Renal cortex interstitium (tissue), 15 donors: ENCODE measurements at places on chromosomes 11 and 22.
A peak's percentile ranks its signal among the peaks of the same experiment; 100 is the strongest.

GRCh38 chr11:29518389-29519174, 498.2 kb downstream of the KCNA4 start:
- no peak for DNase-seq

DNA sequence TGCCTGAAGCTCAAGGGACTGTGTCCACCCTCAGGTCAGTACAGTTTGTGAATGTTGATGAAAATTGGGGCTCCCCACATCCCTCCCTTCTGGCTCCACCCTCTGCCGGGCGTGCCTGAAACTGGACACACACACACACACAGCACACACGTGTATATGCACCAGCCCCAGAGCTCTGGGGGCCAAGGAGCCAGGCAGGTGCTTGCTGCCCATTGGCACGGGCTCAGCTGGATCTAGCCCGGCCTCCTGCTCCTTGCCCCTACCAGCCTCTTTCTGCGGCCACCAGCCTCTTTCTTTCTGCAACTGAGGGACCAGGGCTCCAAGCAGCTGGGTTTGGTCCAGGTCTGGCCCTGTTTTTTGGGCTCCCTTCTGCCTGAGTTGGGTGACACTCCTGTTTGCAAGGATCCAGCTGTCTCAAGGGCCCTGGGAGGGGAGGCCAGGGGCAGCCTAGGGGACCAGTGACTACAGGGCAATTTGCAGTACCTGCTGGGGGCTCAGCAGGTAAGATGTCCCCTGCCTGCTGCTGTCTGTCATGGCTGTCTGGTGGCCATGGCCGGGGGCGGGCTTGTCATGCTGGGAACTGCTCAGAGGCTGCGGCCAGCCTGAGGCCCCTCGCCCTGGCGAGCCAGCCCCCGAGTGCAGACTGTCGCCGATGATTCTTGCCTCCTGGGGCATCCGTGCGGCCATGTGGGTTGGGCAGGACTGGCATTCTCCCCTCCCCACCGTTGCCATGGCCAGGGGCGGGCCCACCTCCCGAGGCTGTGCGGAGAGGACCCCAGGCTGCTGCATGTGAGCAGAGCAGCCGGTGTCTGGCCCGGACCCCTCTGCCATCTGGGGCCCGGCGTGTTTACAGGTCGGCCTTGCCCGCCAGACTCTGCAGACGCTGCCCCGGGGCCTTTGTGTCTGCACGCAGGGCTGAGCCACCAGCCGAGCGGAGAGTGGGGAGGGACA, 51.5 kb upstream of the PPARA start:
- DNase-seq = no peak

- DNase-seq = no peak
These were observed 56.8 kb downstream of the FCHSD2 start for GRCh38 chr11:73085189-73085875.

DNA sequence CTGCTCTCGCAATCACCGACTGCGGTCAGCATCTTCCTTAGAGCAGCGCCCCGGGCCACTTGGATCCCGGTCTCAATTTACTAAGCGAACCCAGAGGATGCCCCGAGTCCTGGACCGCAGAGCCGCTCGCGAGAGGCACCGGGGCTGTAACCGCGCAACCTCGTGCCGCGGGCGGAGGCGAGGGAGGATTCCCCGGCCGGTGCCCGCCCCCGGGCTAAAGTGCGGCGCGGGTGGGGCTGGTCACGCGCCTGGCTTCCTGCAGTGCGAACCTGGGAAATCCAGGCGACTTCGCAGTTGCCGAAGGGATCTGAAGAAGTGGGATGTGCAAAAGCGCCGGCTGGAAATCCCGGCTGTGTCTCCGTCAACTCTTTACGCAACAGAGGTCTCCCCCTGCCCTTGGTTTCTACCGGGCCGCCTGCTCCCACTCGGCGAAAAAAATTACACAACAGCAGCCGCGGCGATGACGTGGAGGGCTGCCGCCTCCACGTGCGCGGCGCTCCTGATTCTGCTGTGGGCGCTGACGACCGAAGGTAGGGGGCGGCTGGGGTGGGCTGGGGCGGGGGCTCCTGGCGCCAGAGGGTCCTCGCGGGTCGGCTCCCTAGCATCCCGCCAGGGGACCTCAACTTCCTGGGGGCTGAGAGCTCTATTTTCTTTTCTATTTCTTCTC, at the start of gene NCR3LG1:
TSS of gene NCR3LG1 (plus strand) at position 291 of the 667 bp plus-strand sequence. CDS start at position 461, 170 bp downstream.
- peak; percentile 24 for DNase-seq

DNA sequence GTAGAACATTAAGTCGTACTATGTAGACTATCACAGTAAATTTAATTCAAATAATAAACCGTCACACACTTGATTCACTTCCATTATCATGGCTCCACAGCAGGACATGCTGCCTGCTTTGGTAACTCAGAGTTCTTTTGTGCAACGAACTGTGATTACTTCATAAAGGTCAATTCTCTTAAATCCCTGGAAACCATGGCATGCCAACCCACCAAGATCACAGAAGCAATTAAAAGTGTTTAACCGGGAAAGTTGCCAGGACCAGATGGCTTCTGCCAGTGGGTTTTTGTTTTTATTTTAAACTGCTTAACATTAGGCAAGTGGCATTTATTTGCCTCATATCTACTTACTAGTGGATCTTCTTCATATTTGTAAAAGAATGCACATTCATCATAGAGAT, 1162.1 kb downstream of the DLG2 start:
- DNase-seq = no peak

DNA sequence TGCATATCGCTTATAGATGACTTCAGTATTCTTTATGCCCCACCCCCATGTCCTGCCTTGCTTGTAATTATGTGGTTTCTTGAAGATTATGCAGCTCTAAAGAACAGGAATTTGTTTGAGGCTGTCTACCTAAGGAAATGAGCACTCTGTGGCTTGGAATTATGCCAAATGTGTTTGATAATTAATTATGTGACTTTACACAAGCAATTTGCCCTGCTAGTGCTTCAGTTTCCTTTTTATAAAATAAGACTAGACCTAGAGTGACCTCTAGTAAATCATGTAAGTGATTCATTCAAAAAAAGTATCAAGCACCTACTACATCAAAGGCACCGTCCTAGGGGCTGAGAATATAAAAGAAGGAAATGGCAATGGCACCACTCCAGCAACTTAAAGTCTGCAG, 491.5 kb upstream of the KIRREL3 start:
- no peak for DNase-seq

- no peak for DNase-seq
These were observed 1075.9 kb downstream of the BRD1 start for GRCh38 chr22:48751539-48752437.

DNA sequence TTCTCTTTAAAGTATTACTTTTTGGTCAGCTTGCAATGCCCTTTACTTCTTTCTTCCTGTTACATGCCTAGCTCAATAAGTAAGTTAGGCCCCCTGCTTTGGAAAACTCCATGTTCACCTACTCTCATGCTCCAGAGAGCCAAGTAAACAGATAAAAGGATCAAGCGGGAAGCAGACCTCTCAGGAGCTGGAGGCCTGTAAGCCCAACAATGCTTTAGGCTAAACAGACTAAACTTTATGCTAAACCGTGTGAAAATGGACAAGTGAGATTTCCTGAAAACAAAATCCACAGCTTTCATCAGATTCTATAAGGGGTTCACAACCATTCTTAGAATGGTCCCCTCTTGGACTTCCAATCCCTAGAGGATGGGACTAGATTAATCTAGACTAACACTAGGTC, 40.2 kb downstream of the CELF1 start:
- no peak for DNase-seq

DNA sequence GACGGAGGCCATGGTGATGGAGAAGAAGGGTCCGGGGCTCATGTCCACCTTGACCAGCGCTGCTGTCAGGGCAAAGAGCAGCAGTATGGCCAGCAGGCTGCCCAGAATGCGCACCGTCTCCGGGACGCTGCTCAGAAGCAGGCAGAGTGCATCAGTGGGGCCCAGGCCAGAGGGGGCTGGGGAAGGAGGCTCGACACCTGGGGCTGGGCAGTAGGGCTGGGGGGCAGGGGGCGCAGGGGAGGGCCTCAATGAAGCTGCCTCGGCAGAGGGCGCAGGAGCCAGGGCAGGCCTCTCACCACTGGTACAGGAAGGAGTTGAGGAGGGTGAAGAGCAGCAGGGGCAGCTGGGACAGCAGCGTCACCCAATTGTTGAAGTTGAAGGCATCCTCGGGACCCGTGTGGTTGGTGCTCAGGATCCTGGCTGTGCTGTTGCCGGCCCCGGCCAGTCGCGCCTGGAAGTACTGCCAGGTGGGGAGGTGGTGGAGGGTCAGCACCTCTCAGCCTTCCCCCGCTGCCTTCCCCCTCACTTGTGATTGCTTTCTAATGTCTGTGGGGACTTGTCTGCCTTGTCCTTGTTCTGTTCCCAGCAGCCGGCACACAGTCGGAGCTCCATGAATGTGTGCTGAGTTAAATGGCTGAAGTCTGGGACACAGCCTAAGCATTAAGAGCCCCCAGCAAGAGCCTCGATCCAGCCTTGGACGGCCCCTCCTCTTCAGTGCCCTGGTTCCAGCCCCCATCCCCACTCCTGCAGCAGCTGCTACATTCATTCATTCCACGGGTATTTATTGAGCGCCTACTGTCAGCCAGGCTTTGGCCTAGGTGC, 2.3 kb downstream of the SLC29A2 start:
- no peak for DNase-seq

- DNase-seq = no peak
These were observed 14.6 kb downstream of the C11orf21 start for GRCh38 chr11:2287091-2287490.

GRCh38 chr22:21837248-21837979, 30.0 kb downstream of the MAPK1 start:
- no peak for DNase-seq

GRCh38 chr22:49454726-49455125, 372.9 kb downstream of the BRD1 start:
- DNase-seq = no peak

GRCh38 chr22:26170112-26170492, 840 bp downstream of the SEZ6L start:
- DNase-seq = no peak

- no peak for DNase-seq
These were observed 134.3 kb downstream of the CRYBB2 start for GRCh38 chr22:25353516-25354445.

DNA sequence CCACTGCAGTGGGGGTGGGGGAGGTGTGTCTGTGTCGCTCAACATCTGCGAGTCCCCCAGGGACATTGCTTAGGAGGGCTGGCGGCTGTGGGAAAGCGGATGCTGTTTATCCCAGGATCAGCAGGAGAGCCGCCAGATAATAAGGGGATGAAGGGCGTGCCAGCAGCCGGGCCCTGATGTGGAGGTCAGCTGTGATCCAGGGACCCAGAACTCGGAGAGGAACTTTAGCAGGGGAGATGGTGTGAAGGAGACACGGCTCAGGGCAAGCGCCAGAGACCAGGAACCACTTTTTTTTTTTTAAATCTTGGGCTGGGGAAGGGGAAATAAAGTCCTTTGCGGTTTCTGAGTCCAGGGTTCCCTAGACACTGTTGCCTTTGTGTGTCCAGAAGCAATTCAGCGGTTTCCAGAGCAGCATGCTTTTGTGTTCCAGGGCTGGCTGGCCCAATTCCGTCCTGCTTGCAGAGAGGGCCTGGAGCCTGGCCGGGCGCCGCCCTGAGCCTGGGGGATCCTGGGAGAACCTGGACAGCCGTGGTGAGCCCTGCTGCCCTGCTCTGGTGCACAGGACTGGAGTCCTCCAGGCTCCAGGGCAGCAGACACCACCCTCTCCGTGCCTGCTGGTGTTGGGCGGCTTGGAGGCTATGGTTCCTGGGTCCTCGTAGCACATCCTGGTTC, at the start of gene GRAMD4:
TSS of gene GRAMD4 (plus strand) at position 557 of the 672 bp plus-strand sequence. CDS start 6,414 bp downstream, outside the sequence.
- DNase-seq = no peak
